ENCODE measurements at places on chromosomes 12 and 14. TPM values are rescaled to one million over a fixed set of nuclear protein-coding genes. Genes with fewer than 3 reads are reported as not detected.

DNA sequence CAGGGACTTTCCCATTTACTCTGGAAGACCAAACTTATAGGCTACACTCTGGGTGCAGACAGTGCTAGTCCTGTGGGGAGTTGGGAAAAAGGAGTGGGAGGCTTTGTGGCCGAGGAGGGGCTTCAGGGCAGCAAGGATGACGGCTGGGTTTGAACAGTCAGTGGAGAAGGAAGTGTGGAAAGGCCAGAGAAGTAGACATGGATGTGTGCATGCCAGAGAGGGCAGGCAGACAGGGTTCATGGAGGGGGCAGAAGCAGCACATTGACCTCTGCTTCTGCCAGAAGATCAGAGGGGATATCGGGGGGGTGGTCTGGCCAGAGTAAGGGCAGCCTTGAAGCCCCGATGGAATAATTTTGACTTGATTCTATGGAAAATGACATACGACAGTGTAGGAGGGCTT, 27.2 kb upstream of the KCNA5 start:
- no peak for DNase-seq

GRCh38 chr14:80264702-80265101, 53.4 kb upstream of the DIO2 start:
- DNase-seq, result no peak

DNA sequence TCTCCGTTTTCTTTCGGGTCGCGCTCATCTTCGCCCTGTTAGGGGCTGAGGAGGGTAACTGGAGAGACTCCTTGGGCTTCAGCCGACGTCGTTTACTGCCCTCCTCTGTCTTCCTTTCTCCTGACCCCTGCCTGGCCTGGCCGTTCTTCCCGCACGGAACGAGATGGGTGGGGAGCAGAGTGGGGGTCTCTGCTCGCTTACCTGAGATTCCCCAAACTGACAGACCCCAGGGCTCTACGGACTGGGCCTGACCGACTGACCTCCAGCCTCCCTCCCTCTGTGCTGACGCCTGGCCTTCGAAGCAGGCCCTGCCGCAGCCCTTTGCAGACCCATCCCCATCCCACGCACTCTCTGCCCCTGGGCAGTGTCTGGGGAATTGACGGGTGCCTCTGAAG, 439 bp downstream of the GOLGA5 start:
- DNase-seq, result peak; percentile 52

DNA sequence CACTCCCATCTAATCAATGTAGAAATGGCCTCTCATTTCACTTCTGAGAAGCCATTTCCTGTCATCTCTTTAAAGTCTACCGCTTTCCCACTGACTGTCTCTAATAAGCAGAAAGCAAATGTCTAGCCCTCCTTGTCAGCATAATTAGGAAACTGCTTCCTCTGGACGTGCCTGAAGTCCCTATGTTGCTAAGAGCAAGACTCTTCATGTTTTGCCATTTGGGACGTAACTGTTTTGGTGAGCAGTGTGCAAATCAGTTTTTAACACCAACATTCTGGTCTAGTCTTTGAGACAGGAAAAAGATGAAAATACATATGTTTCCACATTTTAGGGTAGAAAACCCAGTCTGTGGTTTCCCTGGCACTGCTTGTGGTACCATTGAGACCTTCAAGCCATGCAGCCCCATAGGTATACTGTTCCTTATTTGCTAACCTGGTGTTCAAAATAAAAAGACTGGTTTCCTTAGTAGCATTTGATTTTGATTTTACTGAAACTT, 22.2 kb downstream of the IFNG start:
- no peak for DNase-seq

GRCh38 chr12:62655666-62656151, 189.1 kb downstream of the MON2 start:
- DNase-seq, result peak; percentile 37

DNA sequence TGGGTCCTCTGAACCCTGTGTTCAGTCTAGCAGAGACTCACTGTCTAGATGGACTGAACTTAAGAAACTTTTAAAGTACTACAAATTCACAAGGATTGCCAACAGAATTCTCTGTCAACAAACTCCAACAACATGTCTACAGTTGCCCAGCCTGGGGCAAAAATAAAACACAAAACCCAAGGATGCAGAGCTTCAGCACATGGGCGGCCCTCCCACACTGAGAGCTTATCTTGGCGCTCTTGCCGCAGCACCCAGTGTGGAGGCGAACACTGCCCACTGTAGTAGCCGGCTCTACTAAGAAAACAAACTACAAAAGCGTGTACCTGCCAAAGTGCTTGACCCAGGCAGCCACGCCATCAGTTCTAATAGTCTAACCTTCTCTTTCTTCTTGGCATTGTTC, 66.7 kb downstream of the PTPN21 start:
- no peak for DNase-seq

DNA sequence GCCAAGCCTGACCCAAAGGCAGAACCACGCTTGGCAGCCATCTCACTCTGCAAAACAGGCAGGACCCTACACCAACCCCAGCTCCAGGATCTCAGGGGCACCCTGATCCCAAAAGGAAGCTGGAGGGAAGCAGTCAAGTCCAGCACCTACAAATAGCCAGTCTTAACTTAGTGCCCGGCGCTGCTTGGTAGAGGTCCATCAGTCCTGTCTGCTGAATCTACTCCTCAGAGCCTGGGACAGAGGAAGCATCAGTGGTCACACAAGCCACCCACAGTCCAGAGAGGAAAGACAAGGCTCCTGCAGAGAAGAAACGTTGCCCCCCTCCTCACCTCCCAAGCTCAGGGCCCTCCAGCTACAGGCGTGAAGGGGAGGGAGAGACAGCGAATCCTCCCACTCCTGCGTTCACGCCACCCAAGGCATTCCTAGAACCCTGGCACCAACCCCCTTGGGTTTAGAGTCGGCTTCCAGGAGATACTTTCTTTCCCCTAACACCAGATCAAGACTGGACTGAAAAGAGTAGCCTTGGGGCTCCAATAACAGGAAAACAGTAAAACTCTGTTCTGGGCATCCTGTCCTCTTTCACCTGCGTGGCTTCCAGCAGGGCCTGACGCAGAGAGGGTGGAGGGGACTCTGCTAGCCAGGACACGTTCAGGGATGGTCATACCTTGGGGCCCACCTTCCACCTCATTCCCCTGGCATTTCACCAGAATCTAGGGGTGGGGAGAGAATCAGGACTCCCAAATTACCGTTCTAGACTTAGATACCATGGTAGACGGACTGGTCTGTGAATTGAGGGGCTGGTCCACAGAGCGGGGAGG, 1.2 kb downstream of the PXN start:
- peak; percentile 46 for DNase-seq

DNA sequence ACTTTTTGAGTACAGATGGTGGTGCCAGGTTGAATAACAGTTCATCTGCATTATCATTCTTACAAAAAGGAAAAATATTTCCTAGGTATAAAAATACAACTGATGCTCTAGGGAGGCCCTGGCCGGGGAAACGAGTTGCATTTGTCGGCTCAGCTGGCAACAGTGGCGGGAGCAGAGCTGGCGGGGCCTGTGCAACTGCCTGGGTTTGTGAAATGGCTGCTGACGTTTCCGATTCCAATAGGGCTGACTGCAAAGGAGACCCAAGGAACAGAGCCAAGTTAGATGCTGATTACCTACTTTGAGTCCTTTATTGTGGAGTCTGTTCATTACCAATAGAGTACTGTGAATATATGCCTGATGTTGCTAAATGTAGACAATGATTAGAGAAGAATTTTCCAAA, 25.8 kb upstream of the PHLDA1 start:
- no peak for DNase-seq

DNA sequence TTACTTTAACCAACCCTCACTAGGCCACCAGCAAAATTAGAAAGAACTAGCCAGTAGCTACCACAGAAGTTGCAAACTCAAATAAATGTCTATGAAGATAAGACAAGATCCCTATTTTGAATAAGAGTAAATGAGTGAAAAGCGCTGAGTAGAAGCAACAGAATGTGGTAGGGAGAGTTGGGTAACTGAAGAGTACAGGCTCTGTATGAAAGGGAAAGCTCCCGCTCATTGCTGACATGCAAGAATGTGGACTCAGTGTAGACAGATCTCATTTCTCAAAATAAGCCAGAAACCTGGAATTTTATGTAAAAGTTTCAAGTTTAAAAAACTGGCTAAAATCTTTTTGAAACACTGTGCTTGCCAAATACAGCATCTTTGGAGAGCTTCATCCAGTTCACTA, 63.9 kb downstream of the NAV3 start:
- peak; percentile 11 for DNase-seq

GRCh38 chr14:38254571-38255407, 1.1 kb downstream of the CLEC14A start:
- DNase-seq, result peak; percentile 45

GRCh38 chr14:100605706-100606686, 18.8 kb upstream of the BEGAIN start:
- peak; percentile 56 for DNase-seq

GRCh38 chr12:106144847-106145246, 6.1 kb upstream of the NUAK1 start:
- DNase-seq, result no peak

DNA sequence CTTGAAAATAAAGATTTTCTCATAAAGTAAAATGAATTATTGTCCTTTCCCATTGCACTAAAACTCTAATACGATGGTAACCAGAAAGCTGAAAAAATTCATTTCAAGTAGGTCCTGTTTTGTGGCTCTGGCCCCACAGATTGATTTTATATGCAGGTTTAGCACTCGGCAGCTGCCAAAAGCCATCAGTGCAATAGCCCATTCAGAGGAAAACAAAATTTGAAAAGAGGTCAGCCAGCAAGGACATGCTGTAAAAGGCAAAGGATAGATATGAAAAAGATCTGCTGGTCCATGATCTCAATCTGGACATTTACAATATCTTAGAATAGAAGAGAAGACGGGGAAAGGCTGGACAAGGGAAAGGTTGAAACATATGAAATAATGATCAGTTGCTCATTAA, 414.8 kb upstream of the NOVA1 start:
- DNase-seq, result peak; percentile 18

- DNase-seq, result peak; percentile 23
Observed at GRCh38 chr14:34931206-34931605, 51.6 kb upstream of the SRP54 start.

GRCh38 chr12:21169878-21170472, 39.0 kb downstream of the SLCO1B1 start:
- peak; percentile 12 for DNase-seq

DNA sequence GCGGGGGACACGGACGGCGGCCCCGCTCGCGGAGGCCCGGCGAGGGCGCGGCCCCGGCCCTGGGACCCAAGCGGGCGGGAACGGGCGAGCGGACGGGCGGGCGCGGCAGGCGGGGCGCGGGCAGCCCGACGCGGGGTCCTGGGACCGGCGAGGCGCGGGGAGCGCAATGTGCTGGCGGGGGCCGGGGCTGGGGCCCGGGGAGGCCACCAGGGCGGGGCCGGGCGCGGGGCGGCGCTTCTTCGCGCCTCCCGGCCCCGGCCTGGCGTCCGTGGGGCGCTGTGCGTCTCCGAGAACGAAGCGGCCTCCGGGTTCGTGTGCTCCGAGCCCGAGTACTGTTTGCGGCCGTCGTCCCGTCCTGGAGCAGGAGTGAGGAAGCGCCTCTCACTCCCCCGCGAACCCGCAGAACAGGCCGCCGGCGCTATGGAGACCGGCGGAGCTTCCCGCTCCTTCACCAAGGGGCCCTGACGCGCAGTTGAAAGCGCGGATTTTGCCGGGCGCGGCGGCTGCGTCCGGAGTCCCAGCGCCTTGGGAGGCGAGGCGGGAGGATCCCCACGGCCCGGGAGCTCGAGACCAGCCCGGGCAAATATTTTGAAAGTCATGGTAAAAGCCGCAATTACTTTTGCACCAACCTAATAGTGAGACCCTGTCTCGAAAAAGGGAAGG, 420 bp upstream of the ANKLE2 start:
- DNase-seq, result peak; percentile 97

DNA sequence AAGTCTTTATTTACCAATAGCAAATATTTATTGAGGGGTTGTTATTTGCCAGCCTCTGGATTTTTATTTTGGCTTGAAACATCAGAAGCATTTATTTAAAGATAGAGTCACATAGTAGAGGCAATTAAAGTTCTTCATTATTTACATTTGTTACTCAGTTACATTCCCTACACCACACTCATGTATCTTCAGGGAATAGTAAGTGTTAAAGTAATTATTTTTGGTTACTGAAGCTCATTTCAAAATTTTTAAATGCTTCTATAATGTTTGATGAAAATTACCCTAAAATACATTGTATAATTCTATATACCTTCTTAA, 205.6 kb downstream of the ESR2 start:
- no peak for DNase-seq

DNA sequence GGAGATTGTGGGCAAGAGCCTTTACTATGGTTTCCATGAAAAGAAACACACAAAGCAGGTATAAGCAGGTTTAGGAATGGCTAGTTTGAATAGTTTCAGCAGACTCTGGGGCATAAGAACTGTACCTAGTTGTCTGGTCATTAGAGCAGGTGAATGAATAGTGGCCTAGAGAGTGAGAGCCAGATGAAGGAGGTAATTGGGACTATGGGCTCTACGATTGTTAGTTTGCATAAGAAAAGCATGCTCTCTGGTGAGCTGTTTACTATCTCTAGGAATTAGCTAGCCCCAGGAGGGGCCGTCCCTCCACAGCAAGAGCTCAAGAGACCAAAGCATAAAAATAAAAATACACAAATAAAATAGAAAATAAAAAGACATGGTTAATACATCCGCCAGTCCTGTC, 397.5 kb upstream of the GARIN6 start:
- no peak for DNase-seq

The TTC6 gene
- total RNA-seq, result 0.27 TPM

The PLEKHH1 gene
- 0.75 TPM for total RNA-seq

The FZD10 gene
- total RNA-seq, result 11.0 TPM

The CCDC91 gene
- 30.0 TPM for total RNA-seq

The LPAR5 gene
- total RNA-seq, result 0.58 TPM

The TGM1 gene
- total RNA-seq, result 0.71 TPM

The SIX6 gene
- total RNA-seq, result not detected

The SOAT2 gene
- total RNA-seq, result 0.04 TPM

The ATG2B gene
- 17.8 TPM for total RNA-seq

The CLEC2B gene
- total RNA-seq, result 4.4 TPM

The RFLNA gene
- total RNA-seq, result 8.7 TPM

The LRP1-AS gene
- 0.66 TPM for total RNA-seq
